Dermis lymphatic vessel endothelial cell (primary cell): ENCODE measurements at places on chromosomes 4 and X. TPM values are rescaled to one million over a fixed set of nuclear protein-coding genes. Genes with fewer than 3 reads are reported as not detected.

Gene C1GALT1C1
- 59.7 and 63.9 TPM in 2 replicates for total RNA-seq

Gene CXCL10
- total RNA-seq = not detected in 2 replicates

Gene TLR6
- total RNA-seq = 0.09 and 0.11 TPM in 2 replicates

Gene CD40LG
- not detected in 2 replicates for total RNA-seq

Gene CLDN22
- total RNA-seq = not detected in 2 replicates

Gene STIM2
- 17.2 and 20.4 TPM in 2 replicates for total RNA-seq

Gene FABP2
- total RNA-seq = not detected in 2 replicates

Gene BEND4
- total RNA-seq = under 0.01 and 0.17 TPM in 2 replicates

Gene FAM47A
- total RNA-seq = not detected in 2 replicates

Gene HSPA4L
- 1.1 and 2.1 TPM in 2 replicates for total RNA-seq

Gene NUDT6
- 4.2 and 6.5 TPM in 2 replicates for total RNA-seq

Gene STPG2
- under 0.01 and 0.17 TPM in 2 replicates for total RNA-seq

Gene SSX2B
- not detected in 2 replicates for total RNA-seq

Gene FGF16
- 0.11 TPM in 1 of 2 replicates, not detected in the other for total RNA-seq
